ENCODE measurements at places on chromosomes 6 and 20.

- DNase-seq = no peak
Measured at GRCh38 chr6:75267461-75267860, 17.1 kb downstream of the TMEM30A start.

DNA sequence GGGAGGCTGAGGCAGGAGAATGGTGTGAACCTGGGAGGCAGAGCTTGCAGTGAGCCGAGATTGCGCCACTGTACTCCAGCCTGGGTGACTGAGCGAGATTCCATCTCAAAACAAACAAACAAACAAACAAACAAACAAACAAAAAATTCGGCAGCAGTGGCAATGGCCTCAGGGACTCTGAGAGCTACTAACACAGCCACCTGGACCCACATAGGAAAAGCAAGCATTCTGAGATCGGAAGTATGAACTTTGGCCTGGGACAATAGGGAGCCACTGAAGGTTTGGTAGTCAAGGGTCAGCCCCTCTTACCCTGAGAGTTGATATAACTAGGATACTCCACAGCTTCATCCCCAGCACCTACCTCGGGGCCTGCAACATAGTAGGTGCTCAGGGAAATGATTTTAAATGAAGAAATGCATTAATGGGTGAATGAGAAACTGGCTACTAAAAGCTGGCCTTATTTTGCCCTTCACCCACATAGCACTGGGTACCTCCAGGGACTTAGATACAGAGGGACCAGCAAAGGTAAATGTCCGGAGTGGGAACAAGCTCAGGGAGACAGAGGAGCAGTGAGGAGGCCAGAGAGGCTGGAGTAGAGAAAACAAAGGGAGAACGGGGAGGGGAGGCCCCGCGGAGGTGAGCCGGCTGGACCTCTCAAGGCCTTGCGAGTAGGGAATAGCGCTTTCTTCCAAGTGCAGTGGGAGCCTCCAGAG is 46.6 kb upstream of the PTGIS start:
- DNase-seq = no peak

DNA sequence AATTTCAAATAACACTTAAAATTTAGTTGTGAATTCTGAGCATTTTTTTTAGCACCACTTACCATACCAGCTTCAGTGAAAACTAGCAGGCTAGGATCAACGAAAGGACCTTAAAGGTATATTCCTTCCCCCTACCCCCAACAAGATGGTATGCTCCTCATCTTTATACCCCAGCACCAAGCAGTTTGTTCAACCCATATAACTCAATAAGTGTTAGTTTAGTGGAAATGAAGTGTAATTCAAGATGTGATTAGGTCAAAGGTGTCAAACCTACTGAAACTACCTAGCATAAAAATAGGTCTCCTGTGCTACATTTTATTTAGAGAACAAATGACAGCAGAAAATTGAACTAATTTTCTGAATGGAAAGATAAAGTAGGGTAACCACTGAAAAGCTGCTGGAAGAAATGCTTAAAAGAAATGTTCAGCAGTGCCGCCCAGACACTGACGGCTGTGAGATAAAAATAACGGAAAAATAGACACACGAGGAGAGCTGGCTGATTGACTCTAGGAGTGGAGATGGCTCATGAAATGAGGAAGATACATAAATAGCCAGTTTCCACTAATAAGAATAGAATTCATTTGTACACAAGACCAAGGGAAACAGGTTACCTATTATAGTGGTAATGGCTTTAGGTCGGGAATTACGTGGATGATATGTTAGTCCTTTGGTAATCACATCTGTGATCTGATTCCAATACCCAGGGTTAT is 94.8 kb downstream of the IPCEF1 start:
- DNase-seq = no peak

GRCh38 chr6:3746119-3746691 is 5.3 kb downstream of the PXDC1 start:
- no peak for DNase-seq

GRCh38 chr6:138037009-138037504 is 70.2 kb downstream of the PERP start:
- DNase-seq = no peak

DNA sequence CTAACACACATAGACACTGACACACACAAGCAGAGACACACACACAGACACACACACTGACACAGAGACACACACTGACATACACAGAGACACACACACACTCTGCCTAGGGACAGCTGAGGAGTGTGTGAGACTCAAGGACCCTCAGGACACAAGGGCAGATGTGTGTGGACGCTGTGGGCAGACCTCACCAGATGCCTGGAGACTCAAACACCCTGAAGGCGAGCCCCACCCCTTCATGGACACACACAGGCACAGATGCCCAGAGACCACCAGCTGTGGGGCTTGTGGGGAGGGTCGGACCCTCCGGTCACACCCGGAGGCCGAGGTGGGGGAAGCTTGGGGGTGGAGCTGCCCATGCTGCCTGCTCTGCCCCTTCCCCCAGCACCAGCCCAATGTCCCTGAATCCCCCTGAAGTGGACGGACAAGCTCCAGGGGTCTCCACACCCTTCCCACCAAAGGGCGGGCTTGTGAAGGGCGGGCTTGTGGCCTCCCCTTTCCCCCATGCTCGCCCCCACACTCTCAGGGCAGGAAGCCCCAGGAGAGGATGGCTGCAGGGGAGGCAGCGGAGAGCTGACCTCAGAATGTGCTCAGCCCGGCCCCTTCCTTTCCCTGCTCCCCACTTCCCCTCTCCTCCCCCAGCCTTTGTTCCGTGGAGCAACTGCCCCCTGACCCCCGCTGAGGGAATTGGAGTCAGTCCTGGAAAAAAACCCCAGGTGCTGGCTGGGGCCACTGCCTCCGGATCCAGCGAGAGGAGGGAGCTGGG is 13.9 kb upstream of the ABHD16B start:
- peak; percentile 44 for DNase-seq

GRCh38 chr6:137342607-137343190 is 123.5 kb upstream of the IFNGR1 start:
- DNase-seq = no peak

DNA sequence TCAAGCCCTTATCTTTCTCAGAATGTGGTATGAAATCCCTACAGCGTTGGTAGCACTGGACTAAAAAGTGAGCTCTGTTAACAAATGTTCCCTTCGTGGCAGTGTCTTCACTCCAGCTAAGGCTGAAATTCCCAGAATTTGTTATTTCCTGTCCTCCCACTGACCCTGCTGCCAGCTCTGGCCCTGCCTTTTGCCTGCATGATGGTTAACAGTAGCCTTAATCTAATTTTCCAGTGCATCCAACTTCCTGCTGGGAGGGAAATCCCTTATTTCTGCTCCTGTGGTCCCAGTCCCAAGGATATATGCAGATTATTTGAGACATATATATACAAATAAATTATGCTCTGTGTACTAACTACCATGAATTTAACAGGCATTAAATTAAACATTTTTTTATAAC is 157.2 kb upstream of the CARMIL1 start:
- no peak for DNase-seq

DNA sequence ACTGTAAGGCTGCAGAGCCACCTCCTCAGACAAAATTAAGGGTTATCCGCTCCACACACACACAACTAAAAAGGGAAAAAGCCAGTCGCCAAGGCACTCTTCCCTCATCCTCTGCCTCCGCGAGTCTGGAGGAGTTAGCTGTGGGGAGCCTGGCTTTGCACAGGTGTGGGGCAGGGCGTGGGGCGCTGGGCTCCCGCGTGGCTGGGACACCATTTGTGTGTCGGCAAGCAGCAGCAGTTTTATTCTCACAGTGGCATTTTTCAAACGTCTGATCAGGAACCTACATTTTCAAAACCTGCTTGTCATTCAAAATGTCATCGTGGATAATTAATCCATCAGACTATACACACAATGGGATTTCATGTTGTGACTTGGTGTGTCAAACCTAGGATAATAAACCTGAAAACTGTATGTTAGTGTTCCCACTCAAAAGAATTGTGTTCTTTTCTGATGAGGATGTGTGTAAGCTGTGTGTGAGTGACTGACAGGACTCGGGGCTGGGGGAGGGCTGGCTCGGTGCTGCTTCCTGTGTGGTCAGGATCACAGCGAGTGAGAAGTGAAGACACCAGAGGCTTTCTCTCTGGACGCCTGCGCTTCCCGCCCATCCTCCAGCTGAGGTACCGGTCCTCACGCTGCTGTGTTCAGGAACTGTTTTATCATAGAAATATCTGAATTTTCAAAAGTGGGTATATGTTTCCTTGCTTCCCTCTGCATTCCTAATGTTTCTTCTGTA is 83.1 kb downstream of the IRF4 start:
- peak; percentile 73 for DNase-seq

GRCh38 chr20:54228841-54229240 is 21.0 kb downstream of the PFDN4 start:
- DNase-seq = no peak
